Metanephros (tissue), 2 donors: ENCODE measurements at places on chromosomes 12 and 14. TPM values are rescaled to one million over a fixed set of nuclear protein-coding genes. Genes with fewer than 3 reads are reported as not detected.

OR6C2 gene
- not detected for total RNA-seq

RNASE8 gene
- not detected for total RNA-seq

A2M gene
- 306 TPM for total RNA-seq

IRAK4 gene
- 11.4 TPM for total RNA-seq

KERA gene
- total RNA-seq, result 2.7 TPM

SLC25A21 gene
- 2.0 TPM for total RNA-seq

CLEC4C gene
- 0.29 TPM for total RNA-seq

GALNT6 gene
- 8.6 TPM for total RNA-seq

PTGER2 gene
- 8.3 TPM for total RNA-seq

TROAP gene
- total RNA-seq, result 13.0 TPM

CACNA1C gene
- 16.4 TPM for total RNA-seq

RIMBP2 gene
- 21.4 TPM for total RNA-seq

SLCO1B1 gene
- not detected for total RNA-seq

GPR68 gene
- total RNA-seq, result 0.64 TPM

PELI2 gene
- 26.2 TPM for total RNA-seq

SELPLG gene
- 4.8 TPM for total RNA-seq

FAM181A gene
- total RNA-seq, result not detected

ASB2 gene
- 14.4 TPM for total RNA-seq

RPGRIP1 gene
- total RNA-seq, result 1.1 TPM

DCN gene
- 388 TPM for total RNA-seq

DLK1 gene
- total RNA-seq, result 170 TPM

PAX9 gene
- 0.53 TPM for total RNA-seq

FAM186B gene
- total RNA-seq, result 0.47 TPM

SPIC gene
- total RNA-seq, result 0.18 TPM

PPM1H gene
- 23.3 TPM for total RNA-seq

GPN3 gene
- 18.9 TPM for total RNA-seq

MANSC4 gene
- 0.29 TPM for total RNA-seq

SYNDIG1L gene
- total RNA-seq, result 0.06 TPM

OVCH1 gene
- 0.41 TPM for total RNA-seq

LRRC10 gene
- total RNA-seq, result not detected

IGF1 gene
- total RNA-seq, result 15.9 TPM

HIGD1C gene
- not detected for total RNA-seq

RPL10L gene
- not detected for total RNA-seq

NDRG2 gene
- total RNA-seq, result 114 TPM

STXBP6 gene
- 6.8 TPM for total RNA-seq

GALNT16 gene
- 5.8 TPM for total RNA-seq

TAS2R14 gene
- total RNA-seq, result 8.2 TPM

CINP gene
- total RNA-seq, result 26.6 TPM

GAPDH gene
- total RNA-seq, result 2,417 TPM
